Bone marrow (tissue), 2 donors: ENCODE measurements at places on chromosomes 12 and 14.
A peak's percentile ranks its signal among the peaks of the same experiment; 100 is the strongest.

DNA sequence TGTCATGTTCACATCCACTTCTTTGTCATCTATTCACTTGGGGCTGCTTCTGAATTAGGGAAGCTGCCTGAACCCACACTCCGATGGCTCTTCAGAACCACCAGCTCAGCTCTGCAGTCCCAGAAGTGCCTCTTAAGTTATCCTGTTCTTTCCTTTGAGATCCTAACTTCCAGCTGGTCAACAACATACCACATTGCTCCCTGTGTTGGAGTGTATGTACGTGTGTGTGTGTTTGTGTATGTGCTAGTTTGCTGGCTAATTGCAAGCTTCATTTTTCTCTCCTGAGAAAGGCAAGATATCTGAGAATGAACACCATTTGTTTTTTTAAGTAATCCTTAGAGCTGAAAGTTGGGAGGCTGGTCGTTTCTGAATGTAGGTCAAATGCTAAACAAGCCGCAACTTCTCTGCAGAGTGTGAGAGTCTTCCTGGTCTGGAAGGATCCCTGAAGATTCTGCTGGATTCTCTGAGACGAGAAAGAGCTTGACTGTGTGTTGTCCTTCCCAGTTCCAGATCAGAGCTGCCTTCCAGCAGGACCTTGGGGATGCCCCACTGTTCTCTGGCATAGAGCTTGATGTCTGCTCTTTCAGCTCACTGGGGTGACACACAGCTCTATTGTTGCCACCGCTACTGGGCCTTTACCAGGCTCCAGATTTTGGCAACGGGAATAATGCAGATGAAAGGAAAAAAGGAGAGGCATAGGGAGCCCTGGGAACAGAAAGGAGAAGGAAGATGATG, 839 bp downstream of the GSG1 start:
- no peak for DNase-seq

DNA sequence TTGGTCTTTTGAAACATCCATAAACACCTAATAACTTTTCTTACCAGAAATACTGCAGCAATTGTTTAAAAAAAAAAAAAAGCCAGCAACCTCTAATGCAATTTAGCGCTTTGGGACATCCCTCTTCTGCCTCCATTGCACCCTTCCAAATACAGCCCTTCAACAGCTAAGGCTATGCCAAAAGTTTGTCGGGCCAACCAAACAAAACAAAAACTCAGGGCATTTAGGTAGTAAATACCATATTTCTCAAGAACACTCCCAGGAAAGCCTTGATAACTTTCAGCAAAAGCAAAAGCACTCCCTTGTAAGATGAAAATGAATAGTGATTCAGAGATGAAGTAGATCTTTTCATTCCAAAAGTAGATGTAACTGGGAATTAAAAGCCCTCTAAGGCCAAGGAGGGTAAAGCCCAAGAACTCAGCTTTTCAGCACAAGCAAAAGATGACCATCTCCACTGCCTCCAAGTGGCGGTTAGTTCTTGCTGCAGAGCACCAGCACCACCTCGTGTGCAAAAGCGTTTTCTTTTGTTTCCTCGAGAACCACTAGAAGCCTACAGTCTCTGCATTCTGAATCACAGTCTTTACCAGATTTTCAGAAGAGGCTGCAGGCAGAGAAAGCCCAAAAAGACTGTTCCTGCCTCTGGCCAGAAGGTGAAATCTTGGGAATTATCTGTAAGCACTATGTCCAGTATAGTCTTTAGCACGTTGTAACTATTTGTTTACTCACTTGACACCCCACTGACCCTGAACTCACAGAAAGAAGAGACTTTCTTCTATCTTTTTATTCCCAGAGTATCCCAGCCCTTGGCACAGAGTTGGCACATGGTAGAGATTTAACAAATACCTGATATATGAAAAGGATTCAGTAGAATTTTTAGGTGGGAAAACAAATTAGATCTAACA, 53.1 kb downstream of the SIX6 start:
- no peak for DNase-seq

DNA sequence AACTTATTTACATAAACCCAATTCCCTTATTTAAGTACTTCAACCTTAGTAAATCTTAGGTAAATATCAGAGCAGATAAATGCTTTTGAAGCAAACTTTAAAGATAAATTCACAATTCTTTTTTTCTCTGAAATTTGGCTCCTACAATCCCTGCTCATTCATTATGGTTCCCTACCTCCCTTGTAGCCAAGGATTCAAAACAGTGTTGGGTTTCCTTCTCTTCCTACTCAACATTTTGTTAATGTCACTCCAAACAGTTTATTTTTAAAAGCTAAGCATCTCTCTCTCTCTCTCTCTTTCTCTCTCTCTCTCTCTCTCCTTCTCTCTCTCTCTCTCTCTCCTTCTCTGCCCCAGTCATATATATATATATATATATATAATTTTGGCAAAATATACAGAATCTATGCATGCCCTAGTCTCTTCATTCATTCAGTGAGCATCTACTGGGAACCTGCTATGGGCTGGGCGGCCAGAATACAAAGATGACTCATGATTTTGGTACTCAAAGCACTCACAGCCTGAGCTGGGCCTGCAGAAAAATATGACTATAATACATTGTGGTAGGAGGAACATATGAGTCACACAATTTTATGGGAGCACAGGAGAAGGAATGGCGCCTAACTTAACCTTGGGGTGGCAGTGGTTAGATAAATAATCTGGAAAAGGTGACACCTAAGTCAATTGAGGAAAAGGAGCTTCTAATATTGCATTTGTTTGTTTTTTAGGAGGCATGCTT, 123.7 kb upstream of the DHRS4 start:
- no peak for DNase-seq

- no peak for DNase-seq
These were observed 25.7 kb upstream of the SLC16A7 start for GRCh38 chr12:59570145-59570544.

GRCh38 chr12:106918746-106919145, 37.0 kb upstream of the TMEM263 start:
- peak; percentile 13 for DNase-seq

DNA sequence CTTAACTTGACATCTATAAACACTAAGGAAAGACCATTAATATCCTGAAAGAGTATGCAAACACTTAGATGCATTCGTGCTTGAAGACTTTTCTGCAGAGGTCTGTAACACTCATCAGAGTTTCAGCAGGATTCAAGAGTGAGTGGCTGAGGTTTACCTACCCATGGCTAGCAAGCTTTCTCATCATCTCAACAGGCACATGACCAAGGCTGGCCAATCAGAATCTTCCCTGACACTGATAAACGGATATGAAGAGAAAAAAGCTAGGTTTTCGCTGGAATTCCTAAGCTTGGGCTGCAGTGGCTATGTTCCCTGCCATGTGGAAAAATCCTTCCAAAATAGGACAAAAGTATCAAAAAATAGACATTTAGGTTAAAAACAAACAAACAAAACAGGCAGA, 162.1 kb upstream of the USP15 start:
- DNase-seq, result no peak

GRCh38 chr12:127963933-127964332, 303.0 kb upstream of the TMEM132C start:
- no peak for DNase-seq

GRCh38 chr14:31745741-31746140, 184.5 kb downstream of the NUBPL start:
- DNase-seq, result no peak

DNA sequence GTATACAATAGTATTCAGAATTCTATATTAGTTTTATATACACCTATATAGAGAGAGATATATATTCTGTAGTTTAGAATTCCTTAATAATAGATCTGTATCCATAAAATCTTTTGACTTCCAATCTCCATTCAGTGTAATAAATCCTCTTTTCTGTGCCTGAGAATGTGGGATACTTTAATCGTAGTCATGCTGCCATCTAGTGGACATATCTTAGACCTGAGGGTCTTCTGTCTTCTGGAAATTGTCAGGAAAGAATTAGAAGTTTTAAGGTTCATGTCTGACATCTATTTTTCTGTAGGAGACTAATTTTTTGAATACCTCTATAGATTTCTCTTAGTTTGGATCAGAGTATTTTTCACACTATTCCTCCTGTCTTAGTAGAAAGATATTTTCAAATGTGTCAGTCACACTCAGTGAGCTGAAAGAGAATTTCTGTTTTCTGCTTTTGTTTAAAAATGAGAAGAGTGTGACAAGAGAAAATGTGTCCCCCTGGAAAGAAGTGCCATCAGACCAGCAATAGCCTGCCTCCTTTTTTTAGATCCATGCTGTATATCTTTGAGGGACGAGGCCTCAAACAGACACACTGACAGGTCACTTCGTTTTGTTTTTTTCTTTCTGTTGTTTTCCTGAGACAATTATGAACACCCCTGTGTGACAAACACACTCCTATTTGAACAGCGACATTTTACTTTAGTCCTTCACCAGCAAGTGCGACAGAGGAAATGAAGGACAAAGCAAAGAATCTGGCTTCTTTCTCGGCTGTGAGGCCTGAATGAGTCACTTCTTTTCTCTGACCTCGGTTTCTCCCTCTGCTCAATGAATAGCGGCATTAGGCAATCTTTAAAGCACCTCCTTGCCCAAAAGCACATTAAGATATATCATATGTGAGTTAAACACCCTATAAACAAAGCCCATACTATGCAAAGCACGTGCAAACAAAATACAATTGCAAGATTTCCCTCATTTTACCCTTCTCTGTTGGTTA, 96.3 kb downstream of the GALC start:
- peak; percentile 4 for DNase-seq

GRCh38 chr14:104697892-104698583, 8.6 kb downstream of the INF2 start:
- DNase-seq, result no peak

DNA sequence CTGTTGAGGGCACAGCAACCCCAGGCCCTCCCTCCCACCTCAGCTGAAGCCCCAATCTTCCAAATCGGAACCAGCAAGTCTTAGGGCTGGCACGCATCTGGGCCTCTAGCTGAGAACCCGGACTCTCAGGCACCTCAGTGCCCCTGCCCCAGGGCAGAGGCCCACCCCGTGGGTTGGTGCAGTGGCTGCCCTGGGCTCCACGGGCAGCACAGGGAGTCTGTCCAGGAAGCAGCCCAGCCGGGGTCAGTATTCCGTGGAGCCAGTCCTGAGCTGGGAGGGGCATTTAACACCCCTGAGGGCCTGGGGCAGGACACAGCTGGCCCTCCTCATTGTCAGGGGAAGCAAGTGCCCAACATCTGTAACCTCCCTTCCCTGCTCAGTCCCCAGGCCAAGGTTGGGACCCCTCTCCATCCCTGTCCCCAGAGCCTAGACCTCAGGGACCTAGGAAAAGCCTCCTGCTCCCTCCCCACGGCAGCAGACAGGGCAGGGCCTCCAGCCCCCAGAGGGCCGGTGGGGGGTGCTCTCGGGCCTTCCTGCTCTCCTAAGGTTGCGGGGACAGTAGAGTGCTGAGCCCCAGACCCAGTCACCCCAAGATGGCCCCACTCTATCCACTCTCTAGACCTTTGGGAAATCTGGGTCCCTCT, 36.5 kb downstream of the SLC6A12 start:
- DNase-seq, result no peak

DNA sequence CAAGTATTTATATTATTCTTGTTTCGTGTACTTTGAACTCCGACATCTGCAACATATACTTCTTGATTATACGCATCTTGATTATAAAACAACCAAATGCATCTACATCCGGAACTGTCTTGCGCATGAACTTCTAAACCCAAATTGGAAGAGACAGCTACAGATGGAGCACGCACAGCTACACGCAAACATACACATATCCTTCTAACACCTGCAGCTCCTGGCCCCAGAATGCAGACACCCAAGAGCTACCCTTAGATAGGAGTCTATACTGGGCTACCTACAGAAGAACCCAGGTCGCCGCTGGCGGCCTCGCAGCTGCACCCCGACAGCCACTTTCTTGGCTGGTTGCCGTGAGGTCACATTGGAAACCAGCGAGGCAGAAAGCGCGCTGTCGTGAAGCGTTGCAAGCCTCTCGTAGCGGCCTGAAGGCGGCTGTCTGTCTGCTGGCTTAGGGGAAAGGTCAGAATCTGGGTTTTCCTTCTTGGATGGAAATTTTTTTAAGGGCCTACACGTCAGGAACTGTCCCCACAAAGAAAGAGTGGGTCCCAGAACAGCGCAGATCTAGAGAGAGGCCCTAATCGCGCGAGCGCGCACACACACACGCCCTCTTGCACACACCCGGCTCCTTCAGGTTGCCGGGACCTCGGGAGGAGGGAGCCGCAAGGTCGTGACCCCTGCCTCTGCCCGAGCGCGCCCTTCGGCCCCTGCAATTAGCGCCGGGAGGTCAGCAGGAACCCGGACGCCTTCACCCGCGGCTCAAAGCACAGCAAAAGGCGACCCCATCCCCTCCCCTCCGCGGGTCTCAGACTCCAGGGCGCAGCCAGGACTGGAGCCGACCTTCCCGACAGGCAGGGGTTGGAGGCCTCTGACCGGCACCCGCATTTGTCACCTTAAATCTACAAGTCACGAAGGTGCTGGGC, 17.0 kb downstream of the TBX3 start:
- DNase-seq, result no peak

DNA sequence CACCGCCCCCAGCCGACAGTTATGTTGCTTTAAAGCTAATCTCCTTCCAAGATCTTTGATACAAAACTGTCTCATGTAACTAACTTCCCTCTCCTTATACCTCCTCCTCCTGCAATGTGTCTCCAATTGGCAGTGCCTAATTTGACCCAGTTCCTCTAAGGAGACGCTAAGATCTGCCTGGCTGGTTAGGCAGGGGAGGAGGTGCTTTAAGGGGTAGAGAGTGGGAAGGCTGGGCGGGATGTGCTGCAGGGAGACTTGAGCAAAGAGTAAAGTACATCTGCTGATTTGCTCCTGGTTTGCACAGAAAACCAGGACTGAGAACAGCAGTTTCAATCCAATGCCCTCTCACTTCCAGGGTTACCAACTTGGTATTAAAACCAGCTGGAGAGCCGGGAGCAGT, 7.4 kb upstream of the IKZF4 start:
- no peak for DNase-seq

DNA sequence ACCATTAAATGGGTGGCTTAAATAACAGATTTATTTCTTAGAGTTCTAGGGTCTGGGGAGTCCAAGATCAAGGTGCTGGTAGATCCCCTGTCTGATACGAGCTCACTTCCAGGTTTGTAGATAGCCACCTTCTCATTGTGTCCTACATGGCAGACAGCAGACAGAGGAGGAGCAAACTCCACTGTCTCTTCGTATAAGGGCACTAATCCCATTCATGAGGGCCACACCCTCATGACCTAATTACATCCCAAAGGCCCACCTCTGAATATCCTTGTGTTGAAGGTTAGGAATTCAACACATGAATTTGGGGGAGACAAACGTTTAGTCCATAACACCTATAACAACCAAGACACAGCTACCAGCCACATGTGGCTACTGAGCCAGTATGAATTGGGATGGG, 47.1 kb upstream of the PPP2R5C start:
- no peak for DNase-seq

DNA sequence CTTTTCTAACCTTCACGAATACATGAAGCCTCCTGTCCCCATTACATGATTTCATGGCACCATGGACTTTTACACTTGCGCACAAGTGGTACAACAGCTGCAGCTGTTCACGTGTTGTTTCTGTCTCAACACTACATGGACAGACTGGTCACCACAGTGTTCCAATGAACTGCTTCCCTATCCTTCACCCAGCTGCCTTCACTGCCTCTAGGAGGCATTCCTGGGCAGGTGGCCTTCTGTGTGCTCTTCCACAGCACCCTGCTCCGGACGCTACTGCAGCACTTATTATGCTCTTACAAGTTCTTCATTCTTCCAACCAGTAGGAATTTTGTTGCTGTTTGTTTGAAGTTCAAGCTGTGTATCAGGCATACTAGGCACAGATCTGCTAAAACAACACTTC, 1.5 kb downstream of the MTERF2 start:
- no peak for DNase-seq
